ENCODE measurements at places on chromosomes 6 and 20. TPM values are rescaled to one million over a fixed set of nuclear protein-coding genes. Genes with fewer than 3 reads are reported as not detected.

GRCh38 chr20:35568645-35569044, 26.8 kb downstream of the ERGIC3 start:
- DNase-seq, result no peak

LRP11 gene
- 20.0 TPM for total RNA-seq

COL21A1 gene
- total RNA-seq, result 13.2 TPM

VSX1 gene
- not detected for total RNA-seq

DNA sequence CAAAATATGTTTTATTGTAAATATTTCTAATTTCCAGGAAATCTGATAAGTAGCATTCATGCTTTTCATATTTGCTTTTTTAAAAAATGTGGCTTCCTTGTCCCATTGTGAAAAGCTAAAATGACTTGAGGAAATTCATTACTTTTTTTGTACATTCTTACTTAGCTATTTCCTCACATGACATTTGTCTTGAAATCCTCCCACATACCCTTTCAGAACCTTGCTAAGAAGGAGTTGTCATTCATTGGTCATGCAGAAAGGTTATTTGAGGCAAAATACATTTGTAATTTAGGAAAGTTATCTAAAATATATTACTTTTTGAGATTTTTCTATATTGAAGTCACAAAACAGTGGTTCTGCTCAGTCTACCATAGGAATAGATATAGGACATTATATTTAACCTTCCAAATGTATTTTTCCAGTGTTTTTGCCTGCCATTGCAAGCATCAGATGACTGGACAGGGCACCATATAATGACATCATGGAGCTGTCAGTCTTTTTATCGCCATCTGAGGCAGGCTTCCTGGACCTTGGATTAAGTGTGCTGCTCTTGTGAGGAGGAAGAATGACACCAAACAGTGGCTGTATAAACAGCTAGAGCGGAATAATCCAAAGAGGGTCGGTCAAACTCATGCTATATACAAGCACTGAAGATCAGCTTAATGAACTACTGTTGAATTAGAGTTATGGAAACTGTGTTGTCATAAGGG, 109.4 kb upstream of the HCRTR2 start:
- no peak for DNase-seq

DNA sequence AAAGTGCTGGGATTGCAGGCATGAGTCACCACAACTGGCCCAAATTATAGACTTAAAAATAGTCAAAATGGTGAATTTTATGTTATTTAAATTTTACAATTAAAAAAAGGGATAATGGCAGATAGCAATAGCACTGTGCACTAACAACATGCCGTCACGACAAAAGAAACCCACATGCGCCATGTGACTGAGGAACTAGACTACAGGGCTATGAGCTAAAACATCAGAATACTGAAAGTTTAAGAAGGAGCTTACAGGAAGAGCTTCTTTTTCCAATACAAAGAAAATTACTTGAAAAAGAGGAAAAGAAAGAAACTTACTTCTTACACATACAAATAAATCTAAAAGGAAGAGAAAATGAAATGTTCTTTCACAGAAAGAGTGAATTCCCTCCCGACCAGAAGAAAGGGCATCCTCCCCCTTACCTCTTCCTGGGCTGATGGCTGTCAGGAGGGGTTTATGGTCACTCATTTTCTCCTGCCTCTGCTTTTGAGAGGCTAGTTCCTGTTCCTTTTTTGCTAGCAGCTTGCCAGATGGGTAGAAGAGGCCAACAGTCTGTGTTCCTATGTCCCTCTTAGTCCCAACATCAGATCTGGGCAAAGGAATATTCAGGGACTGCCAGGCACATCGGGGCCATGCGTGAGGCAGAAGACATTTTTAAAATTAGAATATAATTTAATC, 54.5 kb downstream of the DZANK1 start:
- DNase-seq, result no peak

GRCh38 chr20:824916-825315, 8.6 kb upstream of the FAM110A start:
- DNase-seq, result peak; percentile 38

SRSF6 gene
- 58.5 TPM for total RNA-seq

GRCh38 chr6:145801021-145801420, 13.6 kb downstream of the FBXO30 start:
- DNase-seq, result no peak

SEC23B gene
- total RNA-seq, result 32.3 TPM

- no peak for DNase-seq
Measured at GRCh38 chr6:134092449-134092848, 40.0 kb upstream of the SLC2A12 start.

DNA sequence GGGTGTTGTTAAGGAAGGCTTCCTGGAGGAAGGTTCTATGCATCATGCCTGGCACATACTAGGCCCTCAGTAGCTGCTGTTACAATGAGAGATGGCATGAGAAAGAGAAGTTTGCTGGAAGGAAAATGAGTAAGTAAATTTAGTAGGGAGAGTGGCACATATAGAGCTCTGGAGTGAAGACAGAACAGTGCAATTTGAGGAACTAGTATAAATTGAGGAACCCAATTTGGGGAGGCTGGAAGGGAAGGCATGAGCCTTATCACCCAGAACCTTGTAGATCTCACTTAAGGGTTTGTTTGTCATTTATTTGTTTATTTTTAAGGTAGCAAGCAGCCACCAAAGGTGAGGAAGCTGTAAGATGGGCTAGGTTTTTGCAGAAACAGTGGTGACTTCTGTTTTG, 87.1 kb upstream of the SCGN start:
- no peak for DNase-seq

C6orf132 gene
- 5.5 TPM for total RNA-seq

DNA sequence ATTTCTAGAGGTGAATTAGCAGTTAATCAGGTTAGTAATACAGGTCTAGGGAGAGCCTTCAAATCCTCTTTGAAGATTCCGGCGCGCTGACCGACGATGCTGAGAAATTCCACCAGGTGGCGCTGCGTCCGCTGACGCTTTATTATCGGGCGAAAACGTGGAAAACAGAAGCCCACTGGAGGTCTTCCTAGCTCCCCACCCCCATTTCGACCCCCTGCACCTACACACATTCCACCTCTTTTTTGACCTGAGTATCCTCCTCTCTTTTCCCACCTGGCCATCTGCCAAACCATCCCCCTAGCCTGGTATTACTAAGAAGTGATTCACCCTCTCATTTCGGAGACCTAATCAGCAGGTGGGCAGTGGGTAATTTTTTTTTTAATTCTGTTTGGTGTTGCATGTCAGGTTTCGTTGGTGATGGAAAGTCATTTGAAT, 65.4 kb upstream of the RIN2 start:
- peak; percentile 90 for DNase-seq

DNA sequence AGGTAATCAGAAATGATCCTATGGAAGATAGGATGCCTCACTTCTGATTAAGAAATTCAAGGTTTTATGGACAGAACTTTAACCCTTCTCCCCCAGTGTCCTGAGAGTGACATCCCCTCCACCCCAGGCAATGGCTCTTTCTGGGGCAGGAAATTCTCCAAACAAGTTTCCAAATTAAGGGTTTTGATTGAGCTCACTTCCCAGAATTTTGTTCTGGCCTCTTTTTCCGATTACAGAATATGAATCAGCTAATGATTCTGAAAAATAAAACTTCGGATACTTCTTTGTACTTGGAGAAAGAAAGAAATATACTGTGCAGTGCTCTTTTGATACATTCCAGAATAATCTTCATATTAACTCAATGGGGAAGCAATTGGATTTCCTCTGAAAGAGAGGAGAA, 32.8 kb upstream of the TASP1 start:
- no peak for DNase-seq

GRCh38 chr6:35719404-35719829, 17.4 kb upstream of the ARMC12 start:
- DNase-seq, result no peak

MYL9 gene
- total RNA-seq, result 3,095 TPM

DNA sequence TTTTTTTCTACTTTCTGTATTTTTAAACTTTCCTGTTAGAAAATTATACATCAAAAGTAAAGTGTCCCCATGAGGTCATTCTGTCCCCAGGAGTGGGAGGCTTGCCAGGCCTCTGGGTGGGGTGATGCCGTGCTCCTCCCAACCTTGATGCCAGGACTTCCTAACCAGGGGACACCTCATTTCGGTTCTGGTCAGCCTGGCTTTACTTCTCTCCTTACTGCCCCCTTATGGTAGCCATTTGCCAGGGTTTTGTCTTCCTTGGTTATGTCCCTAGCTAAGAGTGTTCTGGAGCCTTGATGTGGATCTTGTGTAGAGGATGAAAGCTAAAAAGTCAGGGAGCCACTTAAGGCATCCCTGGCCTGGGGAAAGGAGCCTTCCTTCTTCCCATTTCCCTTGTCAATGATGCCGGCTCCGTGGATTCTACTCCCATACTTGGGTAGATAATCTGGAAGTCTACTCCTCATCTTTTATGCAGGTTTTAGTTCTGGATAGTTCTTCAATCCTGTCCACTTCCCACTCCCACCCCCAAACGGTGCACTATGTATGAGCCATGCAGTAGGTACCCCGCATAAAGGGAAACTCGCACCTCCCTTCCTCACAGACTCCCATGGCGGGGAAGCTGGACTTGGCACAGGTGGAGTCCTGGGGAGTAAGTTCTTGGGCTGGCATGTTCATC, 164.1 kb upstream of the SALL4 start:
- DNase-seq, result no peak

- no peak for DNase-seq
Measured at GRCh38 chr6:97097068-97098047, 172.8 kb downstream of the KLHL32 start.

THBS2 gene
- 358 TPM for total RNA-seq

- DNase-seq, result no peak
Measured at GRCh38 chr20:51480507-51481270, 61.8 kb downstream of the NFATC2 start.

GRCh38 chr20:32875673-32876072, 16.9 kb downstream of the EFCAB8 start:
- no peak for DNase-seq

OR2H1 gene
- total RNA-seq, result not detected

DDO gene
- total RNA-seq, result 2.7 TPM

- no peak for DNase-seq
Measured at GRCh38 chr6:20707870-20708269, 173.6 kb downstream of the CDKAL1 start.

NRSN1 gene
- not detected for total RNA-seq

DNA sequence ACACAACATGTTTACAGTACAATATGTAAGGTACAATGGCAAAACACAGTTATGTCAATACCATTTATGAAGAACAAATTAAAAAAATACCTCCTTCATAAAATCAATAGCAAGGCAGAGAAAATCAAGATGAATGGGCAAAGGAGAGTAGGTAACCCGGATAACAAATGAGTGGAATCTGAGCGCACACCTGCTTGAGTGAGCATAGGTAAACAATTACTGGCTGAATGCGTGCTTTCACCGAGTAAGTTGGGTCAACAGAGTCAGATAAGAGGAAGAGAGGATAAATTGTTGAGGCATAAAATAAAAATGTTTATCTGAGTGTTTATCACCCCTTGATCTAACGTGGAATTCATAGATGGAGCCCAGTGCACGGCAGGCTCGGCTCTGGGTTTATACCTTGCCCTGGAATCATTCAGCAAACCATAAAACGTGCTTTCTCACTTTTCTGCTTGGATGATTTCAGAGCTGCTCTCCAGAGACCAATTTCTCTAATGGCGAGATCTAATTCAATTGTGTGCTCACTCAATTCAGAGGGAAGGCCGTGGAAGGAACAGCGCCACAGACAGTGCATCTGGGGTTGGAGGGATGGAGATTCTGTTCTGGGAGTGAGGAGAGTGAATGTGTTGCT, 224.8 kb upstream of the MAP3K7 start:
- DNase-seq, result no peak

- DNase-seq, result peak; percentile 61
Measured at GRCh38 chr20:36043892-36044515, 75.6 kb downstream of the CNBD2 start.

NTSR1 gene
- 0.14 TPM for total RNA-seq

DNA sequence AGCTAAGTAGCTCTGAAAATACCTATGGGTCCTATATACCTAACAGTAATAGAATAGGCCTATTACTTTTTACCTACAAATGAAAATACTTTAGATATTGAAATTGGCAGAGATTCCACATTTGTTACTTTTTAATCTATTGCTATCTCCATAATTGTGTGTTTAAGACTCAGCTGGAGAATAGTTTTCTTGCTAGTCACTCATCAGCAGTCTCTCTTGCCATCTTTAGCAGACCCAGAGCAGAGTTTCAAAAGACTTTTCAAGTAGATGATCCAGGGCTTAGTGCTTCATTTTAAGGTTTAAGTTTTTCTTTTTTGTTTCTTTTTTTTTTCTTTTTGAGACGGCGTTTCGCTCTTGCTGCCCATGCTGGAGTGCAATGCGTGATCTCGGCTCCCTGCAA, 12.9 kb downstream of the ANKS1A start:
- no peak for DNase-seq

DNA sequence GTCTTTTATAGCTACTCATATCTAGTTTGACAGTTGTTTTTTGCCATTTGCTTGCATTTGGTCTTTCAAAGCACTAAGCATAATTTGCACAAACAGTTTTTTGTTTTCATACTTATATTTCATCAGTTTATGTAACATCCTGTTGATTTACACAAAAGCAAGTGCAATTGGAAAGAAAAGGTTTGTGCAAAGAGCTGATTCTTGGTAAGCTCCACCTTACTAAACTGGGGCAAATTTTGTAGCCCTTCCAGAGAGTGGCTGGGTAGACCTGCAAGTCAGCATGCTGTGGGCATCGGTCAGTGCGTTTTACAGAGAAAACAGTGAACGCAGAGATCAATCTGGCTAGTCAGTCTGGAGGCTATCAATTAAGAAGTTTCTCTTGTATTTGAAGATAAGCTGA, 34.5 kb downstream of the TXLNB start:
- no peak for DNase-seq

DNA sequence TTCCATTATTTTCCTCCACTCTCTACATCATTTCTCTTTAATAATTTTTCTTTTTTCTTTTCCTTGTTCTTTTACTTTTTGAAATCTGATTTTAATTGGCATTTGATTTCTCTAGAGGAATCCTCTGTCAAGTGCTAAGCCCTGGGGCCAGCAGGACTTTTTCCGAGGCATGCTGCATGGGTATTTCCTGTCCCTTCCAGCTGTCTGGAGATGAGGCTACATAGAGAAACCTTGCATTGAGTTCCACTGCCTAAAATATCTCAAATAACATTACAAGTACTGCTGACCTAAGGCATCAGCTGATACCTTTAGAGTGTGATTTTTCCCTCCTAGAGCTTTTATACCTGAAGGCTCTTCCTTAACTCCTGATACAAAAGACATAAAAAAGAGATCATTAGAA, 6.2 kb downstream of the RNF217 start:
- no peak for DNase-seq

SLC17A3 gene
- total RNA-seq, result not detected

DNA sequence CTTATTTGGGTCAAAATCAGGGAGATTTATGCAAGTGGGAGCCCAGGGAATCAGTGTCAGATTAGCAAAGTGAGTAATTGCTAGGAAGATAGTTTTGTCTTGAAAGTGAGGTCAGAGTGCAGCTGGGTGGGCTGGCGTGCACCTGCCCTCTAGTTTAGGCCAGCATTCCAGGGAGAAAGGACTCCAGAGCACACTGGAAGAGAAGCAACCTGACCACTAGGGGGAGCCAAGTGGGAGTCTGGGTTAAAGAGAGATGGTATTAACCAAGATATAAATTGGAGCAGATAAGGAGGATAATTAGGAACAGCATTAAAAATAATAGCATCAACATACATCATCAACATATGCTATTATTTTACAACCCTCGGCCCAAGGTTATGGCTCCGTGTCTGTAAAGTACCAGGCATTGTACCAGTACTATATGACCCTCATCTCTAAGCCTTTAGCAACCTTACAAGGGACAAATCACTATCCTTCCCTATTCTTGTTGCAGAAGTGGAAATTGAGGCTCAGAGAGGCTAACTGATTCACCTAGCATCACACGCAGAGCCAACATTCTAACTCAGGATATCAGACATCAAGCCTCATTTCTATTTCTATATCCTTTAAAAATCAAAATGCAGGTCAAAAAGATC, 57.8 kb downstream of the SLC2A10 start:
- peak; percentile 56 for DNase-seq

EMILIN3 gene
- total RNA-seq, result 1.4 TPM
